ENCODE measurements at places on chromosomes 12 and 14.

DNA sequence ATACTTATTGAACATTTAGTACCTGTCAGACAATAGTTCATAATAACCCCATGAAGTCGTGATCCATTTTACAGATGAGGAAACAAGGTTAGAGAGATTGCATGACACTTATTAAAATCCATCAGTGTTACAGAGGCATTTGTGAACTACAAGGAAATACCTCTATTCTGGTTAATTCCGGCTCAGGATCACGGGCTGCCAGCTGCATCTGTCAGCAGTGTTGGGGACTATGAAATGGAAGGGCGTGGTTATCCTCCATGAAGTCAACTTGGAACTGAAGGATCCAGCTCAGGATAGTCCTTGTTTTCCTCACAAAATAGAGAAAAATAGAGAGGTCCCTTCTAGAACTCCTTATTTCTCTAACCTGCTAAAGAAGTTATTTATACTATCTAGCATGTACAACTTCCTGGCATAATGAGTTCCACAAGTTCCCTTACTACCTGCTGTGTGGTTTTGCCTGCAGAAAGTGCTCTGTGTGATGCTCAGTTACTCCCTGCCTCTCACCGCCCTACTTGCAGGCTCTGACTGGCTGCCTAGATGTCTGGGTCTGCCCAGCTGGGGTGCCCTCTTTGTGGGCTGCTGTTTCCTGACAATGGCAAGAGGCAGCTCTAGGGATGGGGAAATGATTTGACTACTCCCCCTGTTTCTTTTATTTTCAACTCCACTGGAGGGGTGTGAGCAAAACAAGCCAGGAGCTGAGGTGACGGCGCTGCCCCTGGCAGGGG is 36.8 kb downstream of the PLXNC1 start:
- no peak for DNase-seq

- DNase-seq = no peak
Observed at GRCh38 chr12:121630791-121631355, 4.5 kb downstream of the ORAI1 start.

- DNase-seq = no peak
Observed at GRCh38 chr12:111445726-111446581, 40.2 kb downstream of the SH2B3 start.

DNA sequence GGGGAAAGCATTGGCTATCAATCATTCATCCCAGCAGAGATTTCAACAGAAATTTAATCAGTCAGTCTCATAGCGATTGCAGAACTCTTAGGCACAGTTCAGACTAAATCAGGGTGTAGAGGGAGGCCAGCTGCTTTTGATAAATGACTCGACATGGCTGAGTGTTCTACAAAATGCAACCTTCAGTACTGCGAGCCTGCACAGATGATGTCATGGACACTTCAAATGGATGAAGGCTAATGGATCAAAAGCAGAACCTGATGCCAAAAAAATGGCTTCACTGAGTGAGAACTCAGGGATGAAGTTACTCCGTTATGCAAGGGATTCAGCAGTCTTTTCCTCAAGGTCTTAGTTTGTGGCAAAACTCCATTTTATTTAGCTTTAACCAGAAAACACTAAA is 167.3 kb downstream of the DACT1 start:
- no peak for DNase-seq

DNA sequence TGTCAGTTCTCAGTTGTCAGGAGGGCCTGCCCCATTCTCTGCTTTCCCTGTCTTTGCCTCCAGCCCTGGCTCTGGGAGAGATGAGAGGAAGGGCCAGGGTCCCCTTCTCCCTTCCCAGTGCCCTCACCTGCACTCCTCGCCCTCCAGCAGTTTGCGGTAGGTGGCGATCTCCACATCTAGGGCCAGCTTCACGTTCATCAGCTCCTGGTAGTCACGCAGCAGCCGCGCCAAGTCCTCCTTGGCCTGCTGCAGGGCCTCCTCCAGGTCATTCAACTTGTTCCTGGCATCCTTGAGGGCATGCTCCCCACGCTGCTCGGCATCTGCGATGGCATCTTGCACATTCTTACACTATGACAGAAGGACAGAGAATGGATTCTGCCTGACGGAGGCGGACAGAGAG is 5.4 kb downstream of the KRT2 start:
- no peak for DNase-seq

GRCh38 chr12:57899010-57899662 is 42.2 kb upstream of the ATP23 start:
- peak; percentile 61 for DNase-seq

DNA sequence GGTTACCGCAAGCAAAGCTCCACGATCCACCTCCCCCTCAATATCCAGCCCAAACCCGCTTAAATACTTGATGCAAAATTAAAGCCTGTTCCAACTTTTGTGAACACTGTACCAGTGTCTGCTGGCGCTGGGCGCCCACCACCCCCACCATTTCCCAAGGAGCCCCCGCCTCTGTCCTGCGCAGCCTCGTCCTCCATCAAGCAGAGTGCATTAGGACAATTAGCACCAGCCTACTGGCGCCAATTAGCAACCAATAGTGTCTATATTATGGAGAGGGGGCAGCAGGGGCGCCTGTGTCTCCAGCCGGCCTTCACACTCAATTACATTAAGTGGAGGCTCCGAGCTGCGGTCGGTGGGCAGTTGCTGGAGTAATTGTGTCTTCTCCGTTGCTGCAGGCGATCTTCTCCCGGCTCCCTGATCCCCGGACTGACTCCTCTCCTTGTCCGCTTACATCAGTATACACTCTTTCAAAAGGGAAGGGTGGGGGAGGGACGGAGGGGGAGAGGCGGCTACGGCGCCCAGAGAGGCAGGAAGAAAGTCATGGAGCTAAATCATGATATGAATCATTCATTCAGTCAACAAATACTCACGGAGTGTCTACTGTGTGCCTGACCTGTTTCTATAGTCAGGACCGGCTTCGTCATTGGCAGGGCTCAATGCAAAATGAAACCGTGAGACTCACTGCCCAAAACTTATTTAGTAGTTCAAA is 707.3 kb downstream of the MED13L start:
- DNase-seq = no peak

- no peak for DNase-seq
Observed at GRCh38 chr12:47378907-47379306, 299.1 kb upstream of the AMIGO2 start.

GRCh38 chr12:108854451-108855283 is 2.7 kb downstream of the SSH1 start:
- no peak for DNase-seq

GRCh38 chr14:100442036-100442435 is 118.9 kb downstream of the SLC25A47 start:
- no peak for DNase-seq

- no peak for DNase-seq
Observed at GRCh38 chr12:101002696-101003419, 207.2 kb downstream of the SLC5A8 start.

DNA sequence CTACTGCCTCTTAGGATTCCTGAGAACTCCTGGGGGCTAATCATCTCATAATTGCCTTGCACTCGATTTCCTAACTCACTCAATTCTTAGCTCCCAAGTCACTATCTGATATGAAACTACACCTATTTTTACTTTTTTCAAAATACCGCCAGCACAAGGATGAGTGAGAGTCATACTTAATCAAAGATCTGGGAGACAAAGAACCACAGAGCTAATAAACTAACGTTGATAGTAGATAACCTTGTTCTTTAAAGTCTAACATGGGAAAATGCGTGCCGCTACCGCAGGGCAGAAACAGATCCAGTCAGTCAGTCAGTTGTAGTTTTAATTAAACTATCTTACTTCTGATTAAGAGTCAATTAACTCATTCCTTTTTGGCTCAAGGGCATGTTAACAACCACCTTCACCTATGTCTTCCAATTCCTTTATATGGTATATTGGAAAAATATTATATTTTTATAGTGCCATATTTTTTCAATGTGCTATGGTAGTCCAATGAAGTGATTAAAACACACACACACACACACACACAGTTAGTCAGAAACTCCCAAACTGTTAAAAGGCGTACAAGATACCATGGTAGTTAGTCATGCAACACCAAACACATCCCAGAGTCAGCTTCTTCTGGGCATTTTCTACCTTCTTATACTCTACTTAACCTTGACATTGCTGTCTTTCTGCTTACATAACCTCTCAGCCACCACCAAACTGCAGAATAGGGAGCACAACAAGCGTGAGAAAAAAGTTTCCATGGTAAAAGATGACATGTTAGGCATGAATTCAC is 114.0 kb downstream of the KLHL28 start:
- no peak for DNase-seq

DNA sequence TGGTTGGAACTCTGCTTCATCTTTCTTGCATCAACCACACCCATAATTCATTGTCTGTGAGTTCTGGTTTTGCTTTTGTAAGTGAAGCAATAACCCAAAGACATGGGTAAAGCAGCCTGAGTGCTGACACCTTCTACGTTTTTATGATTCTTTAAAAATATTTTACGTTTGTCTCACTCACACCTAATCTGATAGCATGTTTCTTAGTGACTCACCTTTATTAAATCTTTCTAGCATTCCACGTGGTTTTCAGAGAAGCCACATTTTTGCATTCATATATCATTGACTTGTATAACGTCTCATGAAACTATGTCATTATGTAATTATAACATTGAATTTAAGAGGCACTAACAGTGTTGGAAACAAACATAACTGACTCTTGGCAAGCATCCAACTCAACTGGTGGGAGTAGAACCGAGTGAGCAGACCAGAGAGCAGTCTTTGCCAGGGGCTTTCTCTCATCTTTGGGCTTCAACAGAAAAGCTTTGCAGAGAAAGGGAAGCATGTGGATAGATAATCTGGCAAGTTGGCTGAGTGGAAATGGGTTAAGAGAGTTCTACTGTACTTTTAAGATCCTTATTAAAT is 118.8 kb downstream of the TPH2 start:
- DNase-seq = no peak
